ENCODE measurements at places on chromosomes 5 and 9.

- DNase-seq: no peak
Observed at GRCh38 chr5:72991394-72991793, 35.6 kb downstream of the FCHO2 start.

DNA sequence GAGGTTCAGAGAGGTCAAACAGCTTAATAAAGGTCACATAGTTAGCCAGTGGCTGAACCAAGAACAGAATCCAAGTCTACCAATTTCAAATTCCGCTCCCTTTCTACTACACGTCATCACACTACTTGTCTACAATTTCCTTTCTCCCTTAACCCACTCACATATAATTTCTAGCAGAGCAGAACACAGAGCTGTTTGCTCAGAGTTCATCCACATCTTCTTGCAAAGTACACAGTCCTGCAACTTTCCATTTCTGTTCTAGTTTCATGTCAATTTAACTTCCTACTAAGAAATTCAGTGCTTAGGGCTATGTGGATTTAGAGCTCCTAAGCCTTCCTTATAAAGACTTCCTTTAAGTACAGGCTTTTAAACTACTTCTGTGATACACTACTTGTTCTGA, 61.3 kb downstream of the MEGF9 start:
- no peak for DNase-seq

- DNase-seq: no peak
Observed at GRCh38 chr5:100623719-100624118, 88.5 kb downstream of the FAM174A start.

DNA sequence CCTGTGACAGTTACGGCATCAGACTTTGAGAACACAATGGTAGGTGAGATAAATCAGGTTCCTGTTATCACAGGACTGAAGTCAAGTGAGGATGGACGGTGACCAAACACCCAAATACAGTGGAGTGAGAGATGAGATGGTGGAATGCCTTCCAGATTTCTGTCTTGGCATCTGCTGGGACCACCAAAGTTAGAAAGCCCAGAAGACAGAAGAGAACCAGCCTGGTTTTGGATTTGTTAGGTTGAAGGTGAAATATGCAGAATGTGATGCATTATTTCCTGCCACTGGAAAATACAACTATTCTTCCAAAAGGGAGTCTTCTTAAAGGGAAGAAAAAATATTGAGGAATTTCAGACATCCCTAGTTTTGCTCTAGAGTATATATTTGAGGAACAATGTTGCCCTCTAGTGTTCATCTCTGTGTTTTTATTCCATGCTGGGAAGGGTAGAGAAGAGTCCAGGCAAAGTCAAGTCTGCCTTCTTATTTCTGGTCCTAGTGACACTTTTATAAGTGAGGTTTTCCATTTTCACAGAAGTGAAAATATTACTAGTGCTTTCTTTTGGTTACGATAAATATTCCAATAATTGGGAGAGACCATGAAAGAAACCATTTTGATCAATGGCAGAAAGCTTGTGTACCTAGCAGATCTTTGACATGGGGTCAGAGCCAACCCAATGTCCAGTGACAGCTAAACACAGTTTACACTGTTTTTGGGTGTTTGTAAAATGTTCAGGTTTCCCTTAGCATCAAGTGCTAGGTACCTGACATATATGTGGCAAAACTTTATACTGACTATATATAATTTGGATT, 142.3 kb upstream of the ANKH start:
- DNase-seq: no peak

DNA sequence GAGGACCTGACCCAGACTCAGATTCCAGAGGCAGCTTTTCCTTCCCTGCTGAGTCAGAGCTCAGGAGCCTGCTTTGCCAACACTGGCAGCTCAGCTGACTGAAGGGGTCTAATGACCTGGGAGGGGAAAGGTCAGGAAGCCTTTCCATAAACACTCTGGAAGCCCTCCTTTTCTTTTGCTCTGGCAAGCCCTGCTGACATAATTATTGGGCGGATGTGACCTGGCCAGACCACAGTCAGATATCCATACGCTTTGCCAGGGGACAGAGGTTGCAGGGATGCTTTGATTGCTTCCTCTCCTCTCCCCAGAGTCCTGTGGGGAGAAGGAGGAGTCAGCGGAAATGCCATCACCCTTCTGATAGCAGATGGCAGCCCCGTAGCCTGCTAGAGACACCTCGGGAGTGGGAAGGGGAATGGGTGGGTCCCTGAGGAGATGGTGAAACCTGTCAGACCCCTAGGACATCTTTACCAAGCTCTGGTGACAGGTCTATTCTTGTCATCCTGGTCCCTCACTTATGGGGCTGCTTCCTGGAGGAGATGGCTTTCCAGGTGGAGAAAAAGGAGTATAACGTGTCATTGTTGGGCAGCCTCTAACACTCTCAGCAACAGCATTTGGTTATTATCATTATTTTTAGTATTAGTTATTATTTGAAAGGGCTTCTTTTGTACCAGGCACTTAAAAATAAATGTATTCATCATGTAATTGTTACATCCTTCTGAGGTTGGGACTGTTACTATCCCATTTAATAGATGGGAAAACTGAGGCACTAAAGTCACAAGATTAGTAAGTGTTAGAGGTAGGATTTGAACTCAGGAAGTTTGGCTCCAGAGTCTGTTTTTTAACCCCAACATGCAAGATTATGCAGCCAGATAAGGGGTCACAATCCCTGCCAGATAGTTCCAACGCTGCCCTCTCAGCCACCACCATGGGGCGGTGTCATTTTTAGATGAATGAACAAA, 11.6 kb downstream of the COL27A1 start:
- no peak for DNase-seq

DNA sequence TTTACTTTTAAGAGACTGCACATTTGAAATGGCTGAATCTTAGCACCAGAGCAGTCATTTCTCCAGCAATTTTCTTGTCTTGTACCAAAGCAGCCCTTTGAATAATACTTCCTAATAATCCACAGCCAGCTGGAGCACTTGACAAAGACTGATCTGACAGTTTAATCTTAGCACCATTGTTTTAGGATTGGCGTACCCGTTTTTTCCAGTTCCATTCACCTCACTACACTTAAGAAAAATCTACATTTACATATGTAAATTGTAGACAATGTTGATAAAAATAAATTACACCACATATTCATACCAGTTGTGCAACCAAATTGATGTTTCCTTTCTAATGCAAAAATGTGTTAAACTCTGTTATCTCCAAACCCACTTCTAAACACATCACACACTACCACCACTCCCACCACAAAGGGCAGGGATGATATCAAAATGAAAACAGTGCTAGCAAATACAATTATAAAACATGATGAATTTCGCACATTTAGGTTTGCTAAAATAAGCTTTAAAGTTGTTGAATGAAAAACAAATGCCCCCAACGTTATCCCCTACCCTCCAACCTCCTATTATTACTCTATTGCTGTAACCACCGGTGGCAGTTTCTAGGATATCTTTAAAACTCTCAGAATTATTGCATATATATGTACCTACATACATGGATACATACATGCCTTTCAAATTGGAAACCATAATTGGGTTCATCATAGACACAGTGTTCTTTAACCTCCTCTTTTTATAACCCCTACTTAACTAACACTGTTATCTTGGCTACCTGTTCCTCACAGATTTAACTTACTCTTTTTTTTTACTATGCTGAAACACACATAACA, 21.5 kb downstream of the SERINC5 start:
- no peak for DNase-seq

DNA sequence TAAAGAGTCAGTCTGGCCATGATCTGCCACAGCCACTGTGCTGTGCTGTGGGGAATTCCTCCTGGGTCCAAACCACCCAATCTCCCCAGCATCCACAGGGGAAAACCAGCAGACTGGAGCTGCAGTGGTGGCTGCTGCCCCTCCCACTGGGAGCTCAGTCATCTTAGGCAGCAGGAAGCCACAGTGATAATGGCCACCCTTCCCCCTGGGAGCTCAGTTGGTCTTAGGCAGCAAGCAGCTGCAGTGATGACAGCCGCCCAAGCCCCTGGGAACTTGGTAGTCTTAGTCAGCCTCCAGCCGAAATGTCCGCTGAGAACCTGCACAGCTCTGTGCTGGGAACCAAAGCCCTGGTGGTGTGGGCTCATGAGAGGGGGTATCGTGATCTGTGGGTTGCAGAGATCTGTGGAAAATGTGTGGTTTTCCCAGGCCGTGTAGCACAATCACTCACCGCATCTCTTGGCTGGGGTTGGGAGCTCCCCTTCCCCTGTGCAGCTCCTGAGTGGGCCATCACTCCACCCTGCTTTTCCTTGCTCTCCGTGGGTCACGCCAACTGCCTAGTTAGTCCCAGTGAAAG, 38.4 kb upstream of the SMIM15 start:
- DNase-seq: no peak

GRCh38 chr5:34674187-34674586, 18.1 kb downstream of the RAI14 start:
- no peak for DNase-seq

DNA sequence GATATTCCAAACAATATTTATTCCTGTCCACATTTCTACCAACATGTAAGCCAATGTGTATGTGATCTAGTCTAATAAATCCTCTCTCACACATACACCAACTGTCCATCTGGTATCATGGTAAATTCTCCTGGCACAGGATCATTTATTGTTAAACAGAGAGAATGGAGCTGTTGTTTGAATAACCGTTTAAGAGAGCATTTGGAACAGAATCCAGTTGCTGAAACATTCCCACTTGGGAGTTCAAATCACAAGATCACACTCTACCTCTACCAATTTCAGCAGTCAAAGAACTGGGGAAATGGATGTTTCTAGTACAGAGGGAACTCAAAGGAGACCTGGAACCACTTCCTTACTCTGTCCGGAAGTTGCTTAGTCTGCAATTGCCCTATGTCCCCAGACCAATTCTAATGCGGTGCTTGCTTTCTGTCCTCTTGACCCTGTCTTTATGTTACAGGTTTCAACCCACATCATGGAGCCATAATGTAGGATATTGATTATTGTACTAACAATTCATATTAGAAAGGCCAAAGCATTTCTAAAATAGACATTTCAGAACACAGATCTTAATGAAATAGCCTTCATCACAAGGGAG, 488.4 kb downstream of the SEMA5A start:
- no peak for DNase-seq

DNA sequence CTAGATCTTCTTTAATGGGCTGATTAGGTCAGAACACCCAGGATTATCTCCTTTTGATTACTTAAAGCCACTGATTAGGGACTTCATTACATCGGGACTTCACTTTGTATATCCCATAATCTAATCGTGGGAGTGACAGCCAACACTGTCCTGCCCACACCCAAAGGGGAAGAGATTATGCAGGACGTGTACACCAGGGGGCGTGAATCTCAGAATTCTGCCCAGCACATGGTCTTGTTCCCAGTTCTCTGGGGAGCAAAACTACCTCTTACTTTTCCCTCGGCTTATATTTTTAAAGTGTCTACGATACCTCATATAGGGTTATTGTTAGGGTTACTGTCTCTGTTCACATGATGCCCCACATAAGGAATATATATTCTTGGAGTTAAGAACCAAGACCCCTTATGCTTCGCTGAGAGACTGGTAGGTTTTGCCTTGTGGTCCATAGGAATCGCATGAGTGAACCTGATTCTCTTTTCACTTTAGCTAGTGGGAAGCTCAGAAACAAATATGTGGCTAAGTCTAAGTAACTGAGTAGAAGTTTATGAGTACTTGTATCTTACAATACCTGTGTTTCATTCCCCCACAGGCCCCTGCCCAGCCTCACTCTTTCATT, 192.7 kb downstream of the GNA14 start:
- DNase-seq: peak; percentile 14

- no peak for DNase-seq
Observed at GRCh38 chr5:74679966-74680365, 5.1 kb upstream of the HEXB start.

GRCh38 chr9:138094028-138094427, 216.4 kb downstream of the CACNA1B start:
- DNase-seq: no peak

DNA sequence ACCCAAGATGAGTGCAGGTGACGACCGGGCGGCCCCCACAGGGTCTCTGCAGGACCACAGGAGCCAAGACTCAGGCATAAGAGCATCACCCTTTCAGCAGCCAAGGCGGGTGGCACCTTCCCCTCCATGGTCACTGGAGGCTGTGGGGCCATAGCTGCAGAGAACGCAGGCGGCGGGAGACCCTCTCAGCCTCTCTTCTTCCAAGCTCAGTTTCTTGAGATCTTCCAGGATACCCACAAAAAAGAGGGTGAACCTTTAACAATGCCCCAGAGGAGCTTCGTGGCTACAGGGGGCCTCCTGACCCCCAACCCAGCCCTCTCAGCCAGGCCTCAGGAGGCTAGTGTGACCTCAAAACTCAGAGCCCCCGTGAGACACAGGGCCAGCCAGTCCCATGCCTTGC, 5.8 kb upstream of the TBC1D9B start:
- DNase-seq: no peak

DNA sequence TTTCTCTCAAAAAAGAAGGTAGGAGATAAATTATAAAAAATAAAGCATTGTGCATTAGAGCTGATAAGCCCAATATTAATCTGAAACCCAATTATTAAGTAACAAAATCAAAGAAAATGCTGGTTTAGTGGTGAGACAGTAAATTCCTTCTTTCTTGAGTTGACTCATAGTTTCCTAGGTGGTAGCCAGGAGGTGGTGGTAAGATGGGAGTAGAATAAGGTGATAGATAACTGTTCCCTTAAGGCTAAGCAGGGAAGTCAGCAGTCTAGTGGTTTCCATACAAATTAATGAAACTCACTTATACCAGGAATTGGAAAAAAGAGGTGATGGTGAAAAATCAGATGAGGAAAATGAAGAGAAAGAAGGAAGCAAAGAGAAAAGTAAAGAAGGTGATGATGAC, 23.2 kb downstream of the LYSMD3 start:
- DNase-seq: no peak

DNA sequence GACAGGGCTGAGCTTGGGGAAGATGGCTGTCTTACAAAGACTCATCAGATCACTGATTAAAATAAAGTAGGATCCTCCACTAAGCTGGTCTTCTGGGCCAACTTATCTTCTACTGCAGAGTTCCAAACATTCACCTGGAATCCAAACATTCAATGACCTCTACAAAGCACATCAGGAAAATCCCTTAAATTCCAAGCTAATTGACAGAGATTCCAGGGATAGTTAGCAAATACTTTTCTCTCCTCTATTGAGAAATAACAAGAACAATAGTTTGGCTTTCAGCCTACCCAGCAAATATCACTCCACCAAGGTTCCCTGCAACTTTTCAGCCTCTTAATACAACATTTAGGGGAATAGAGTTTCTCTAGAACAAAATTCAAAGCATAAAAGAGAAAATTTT, 140.6 kb upstream of the LIFR start:
- DNase-seq: no peak

GRCh38 chr5:174358276-174358675, 312.8 kb downstream of the NSG2 start:
- no peak for DNase-seq

- DNase-seq: no peak
Observed at GRCh38 chr9:132216861-132217619, 55.2 kb downstream of the NTNG2 start.

GRCh38 chr5:76269259-76269931, 133.7 kb upstream of the IQGAP2 start:
- DNase-seq: no peak

Data from CD4-positive, alpha-beta T cell (primary cell).